Kidney (tissue), 22 donors: ENCODE measurements at places on chromosomes 1 and 21.

- DNase-seq: no peak
Measured at GRCh38 chr1:234782791-234783190, 172.8 kb upstream of the IRF2BP2 start.

DNA sequence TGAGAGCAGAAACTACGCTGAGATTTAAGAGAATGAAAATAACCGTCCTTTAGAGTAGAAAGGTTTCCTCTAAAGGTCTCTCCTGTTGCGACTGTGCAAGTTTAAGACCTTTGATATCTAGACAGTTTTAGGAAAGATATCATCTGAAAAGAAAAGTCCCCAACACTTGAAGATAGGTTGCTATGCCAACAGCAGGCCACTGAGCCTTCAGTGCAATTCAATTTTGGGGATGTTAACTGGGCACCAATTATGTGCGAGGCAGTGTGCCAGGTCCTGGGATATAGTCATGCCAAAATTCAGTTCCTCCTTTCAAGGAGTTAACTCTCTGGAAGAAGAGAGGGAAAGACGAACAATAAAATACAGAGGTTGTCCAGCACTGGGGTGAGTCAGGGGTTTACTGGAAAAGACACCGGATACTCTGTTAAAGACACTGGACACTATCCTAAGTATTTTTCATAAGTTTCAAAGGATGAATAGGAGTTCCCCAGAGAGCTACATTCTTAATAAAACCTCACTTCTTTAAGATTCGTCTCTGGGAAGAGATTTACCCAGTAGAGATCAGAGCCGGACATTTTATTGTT is 25.5 kb upstream of the ZNF281 start:
- no peak for DNase-seq

DNA sequence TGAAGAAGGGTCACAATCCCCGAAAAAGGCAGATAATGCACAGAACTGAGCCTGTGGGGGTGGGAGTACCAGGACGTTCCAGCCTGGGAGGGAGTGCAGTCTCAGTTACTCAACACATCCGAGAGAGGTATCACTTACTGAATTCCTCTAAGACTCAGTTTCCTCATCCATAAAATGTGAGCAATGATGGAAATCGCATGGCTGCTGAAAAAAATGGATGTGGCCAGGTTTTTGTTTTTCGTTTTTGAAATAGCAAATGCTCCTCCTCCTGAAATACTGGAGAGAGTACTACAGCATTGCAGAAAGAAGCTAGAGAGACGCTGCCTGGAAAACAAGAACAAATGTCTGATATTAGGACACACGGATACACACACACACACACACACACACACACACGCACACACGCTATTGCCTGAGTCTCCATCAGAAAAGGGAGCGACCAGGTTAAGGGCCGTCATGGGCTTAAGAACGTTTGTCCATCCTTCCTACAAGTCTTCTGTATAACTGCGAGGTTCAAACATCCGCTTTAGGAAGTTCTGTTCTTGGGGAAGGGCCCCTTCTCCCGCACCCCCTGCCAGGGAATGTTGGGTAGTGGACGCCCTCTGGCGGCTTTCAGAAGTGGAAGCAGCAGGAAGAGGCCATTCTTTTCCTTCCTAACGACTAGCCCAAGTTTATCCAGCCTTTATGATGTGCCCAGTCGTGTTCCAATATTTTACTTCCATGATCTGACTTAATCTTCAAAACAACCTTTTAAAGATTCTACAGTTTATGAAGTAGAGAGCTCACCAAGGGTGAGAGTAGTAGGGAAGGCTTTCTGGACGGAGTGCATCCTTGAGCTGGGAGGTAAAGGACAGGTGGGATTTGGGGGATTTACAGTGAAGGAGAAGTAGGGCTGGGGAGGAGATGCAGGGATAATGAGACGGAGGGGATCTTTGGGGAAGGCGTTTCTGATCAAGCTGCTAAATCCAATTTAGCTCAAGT is 699 bp upstream of the NES start:
- peak; percentile 95 for DNase-seq

- no peak for DNase-seq
Measured at GRCh38 chr1:237677979-237678378, 212.7 kb downstream of the ZP4 start.

- peak; percentile 70 for DNase-seq
Measured at GRCh38 chr1:228647523-228648444, 87.5 kb upstream of the RHOU start.

GRCh38 chr1:21614419-21615115 is 54.6 kb downstream of the RAP1GAP start:
- no peak for DNase-seq

DNA sequence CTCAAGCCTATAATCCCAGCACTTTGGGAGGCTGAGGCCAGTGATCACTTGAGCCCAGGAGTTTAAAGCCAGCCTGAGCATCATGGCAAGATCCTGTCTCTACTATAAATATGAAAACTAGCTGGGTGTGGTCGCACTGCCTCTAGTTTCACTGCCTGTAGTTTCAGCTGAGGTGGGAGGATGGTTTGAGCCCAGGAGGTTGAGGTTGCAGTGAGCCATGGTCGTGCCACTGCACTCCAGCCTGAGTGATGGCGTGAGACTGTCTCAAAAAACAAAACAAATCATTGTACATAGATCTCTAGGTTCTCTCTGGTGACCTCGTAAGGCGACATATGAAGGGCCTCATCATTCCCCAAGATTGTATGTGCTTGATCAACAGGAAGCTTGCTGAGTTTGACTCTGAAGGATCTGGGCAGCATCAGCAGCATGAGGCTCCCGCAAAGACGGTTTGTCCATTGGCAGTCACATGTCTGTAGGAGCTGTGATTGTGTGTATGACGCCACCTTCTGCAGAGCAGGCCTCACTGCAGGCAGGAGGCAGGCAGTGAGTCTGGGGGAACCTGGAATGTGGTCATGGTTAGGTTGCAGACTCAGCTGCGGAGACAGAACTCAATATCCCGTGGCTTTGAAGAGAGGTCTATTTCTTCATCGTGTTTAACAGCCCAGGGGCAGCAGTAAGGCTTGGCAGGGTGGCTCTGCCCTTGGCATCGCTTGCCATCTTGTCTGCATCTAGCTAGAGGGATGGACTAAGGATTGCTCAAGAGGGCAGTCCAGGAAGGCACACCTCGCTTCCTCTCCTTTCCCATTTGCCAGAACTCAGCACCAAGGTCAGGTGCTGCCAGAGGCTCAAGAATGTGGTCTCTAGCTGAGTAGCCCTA is 14.0 kb downstream of the ATP5PO start:
- peak; percentile 56 for DNase-seq

GRCh38 chr1:154574716-154575115 is 7.1 kb downstream of the CHRNB2 start:
- no peak for DNase-seq

DNA sequence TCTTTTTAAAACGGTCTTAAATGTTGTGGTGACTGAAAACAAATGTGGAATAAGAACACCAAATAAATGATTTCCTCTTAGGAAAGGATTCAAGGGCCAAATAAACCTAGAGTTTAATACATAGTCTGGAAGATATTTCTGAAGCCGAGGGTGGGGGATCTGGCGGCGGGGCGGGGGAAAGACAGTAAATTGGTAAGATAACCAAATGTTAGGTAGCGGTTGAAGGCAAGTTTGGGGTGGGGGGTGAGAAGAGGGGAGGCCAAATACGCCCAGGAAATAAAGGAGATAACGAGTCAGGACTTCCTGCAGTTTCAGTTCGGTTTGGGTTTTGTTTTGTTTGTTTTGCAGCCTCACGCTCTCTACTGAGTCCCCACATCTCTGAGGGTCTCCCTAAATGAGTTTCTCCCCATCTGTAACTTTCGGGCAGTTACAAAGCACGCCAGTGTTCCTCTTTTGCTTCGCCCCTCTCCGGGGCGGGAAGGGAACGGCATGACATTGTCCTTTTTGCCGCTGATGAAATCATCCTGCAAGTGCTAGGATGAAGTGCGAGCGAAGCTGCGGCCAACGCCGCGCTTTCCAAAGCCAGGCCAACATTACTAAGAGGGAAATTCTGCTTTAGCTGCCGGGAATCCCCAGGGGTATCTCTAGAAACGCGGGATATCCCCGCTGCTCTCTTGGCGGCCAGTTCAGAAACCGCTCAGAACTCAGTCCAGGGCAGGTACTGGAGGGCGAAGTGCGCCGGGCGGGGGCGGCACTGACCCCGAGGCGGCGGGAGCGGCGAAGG is 844 bp downstream of the NIBAN1 start:
- peak; percentile 55 for DNase-seq

DNA sequence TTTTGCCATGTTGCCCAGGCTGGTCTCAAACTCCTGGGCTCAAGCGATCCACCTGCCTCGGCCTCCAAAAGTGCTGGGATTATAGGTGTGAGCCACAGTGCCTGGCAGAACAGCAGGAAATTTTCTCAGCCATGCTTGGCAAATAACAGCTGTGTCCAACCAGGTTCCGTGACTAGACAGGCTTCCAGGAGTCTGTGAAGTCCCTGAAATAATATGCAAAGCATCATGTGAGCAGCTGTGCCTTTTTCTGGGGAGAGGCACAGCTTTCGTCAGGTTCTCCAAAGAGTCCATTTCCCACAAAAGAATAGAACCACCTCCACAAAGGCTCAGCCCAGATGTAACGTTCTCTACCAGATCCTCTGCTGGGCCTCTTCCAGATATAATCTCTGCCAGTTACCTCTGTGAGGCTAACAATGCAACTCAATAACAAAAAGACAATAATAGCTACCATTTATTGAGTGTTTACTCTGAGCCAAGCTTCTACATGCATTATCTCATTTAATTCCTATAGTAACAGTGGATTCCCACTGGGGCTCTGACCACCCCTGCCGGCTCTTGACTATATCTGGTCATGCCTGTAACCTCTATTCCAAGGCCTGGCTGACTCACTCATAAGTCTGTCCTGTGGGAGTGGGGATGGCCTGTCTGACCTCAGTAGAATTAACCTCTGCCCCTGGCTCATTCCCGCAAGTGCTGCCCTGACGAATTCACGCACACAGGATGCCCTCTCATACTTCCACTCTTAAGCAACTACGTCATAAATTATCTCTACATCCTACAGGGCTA is 4.0 kb upstream of the NKAIN1 start:
- DNase-seq: no peak

GRCh38 chr1:243991650-243992049 is 59.4 kb upstream of the ZBTB18 start:
- DNase-seq: no peak

GRCh38 chr1:22971161-22971560 is 1.5 kb downstream of the LACTBL1 start:
- DNase-seq: no peak

GRCh38 chr1:203299169-203299568 is 6.2 kb upstream of the BTG2 start:
- no peak for DNase-seq

GRCh38 chr1:18662286-18662639 is 31.6 kb downstream of the PAX7 start:
- DNase-seq: no peak

DNA sequence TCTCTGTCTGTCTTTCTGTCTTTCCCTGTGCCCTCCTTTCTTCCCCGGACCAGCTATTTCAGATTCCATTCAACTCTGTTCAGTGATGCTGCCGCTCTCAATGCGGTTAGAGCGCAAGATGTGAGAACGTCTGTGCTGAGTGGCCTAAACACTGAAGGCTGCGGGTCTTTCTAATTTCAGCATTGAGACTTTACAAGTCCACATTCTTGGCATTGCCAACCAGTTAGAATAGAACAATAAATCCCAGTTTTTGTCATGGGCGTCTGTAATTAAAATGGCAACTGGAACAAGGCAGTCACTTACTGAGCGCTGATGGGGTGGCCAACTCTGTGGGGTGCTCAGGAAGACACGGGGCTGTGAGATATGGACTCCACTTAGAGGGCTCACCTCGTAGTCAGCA is 112.8 kb downstream of the DHRS3 start:
- no peak for DNase-seq

- peak; percentile 94 for DNase-seq
Measured at GRCh38 chr1:158002631-158003405, 9.4 kb downstream of the KIRREL1 start.

GRCh38 chr1:61263905-61264824 is 181.8 kb downstream of the NFIA start:
- DNase-seq: no peak

DNA sequence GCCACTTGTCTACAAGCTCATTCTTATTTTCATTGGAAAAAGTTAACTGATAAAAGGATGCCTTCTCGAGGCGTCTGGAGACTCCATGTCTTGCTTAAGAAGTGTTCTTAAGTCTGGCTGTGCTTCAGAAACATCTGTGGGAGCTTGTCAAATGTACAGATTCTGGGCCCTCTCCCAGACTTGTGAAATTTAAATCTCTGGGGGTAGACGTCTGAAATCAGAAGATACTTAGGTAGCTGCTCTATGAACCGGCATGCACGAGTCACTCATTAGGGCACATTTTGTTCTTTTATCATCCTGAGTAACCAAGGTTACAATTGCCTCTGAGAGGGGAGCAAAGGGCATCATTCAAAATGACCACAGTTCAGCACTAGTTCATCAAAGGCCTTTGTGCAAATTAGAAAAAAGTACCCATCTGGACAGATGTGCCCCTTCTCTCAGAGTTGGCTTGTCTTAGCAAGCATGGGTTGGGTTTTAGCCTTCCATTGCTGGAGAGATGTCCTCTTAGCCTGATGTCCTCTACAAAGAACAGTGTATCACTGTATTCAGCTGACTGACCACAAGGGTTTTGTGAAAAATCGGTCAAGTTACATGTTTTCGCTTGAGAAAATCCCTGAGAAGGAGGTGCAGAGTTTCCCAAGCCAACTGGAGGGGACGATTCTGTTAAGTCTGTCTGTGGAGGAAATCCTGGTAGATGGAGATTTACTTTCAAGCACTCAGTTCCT is 156.9 kb downstream of the ASTN1 start:
- DNase-seq: peak; percentile 28

DNA sequence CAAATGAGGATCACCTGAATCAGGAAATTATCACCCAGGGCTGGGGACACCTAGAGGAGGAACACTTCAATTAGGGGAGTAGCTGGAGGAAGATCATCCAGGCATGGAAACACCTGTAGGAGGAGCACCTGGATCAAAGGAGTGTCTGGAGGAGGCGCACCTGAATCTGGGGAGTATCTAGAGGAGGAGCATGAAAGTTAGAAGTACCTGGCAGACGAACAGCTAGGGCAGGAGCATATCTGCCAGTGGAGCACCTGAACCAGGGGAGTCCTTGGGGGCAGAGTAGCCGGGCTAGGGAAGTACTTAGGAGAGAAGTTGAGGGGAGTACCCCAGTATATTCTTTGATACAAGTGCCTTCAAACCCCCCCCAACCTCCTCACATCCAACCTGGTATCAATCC is 1.3 kb downstream of the C1orf210 start:
- DNase-seq: peak; percentile 22

DNA sequence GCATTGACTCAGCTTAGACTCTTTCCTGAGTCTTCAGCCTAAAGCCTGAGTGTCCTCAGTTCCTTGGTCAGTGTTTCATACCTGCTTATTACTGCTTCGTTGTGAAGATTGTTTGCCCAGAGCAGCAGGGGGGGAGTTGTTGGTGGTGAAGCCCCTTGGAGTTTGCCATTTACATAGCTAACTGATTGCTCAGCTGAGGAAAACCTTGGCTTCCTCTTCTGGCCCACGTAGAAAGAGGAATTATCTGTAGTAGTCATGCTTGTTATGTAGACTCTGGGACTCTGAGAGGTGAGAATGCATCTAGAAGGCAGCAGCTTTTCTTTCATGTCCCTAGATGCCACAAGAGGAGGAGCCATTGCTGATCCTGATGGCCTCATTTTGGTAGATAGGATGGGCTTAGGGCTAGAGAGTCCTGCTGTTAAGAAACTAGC is 125.9 kb downstream of the MAST2 start:
- no peak for DNase-seq

GRCh38 chr1:75725266-75725665 is 757 bp downstream of the ACADM start:
- DNase-seq: peak; percentile 16

GRCh38 chr1:119115311-119115710 is 25.1 kb downstream of the WARS2 start:
- no peak for DNase-seq
